A172 (cell line): ENCODE measurements at places on chromosomes 7 and 10. TPM values are rescaled to one million over a fixed set of nuclear protein-coding genes. Genes with fewer than 3 reads are reported as not detected.

DNA sequence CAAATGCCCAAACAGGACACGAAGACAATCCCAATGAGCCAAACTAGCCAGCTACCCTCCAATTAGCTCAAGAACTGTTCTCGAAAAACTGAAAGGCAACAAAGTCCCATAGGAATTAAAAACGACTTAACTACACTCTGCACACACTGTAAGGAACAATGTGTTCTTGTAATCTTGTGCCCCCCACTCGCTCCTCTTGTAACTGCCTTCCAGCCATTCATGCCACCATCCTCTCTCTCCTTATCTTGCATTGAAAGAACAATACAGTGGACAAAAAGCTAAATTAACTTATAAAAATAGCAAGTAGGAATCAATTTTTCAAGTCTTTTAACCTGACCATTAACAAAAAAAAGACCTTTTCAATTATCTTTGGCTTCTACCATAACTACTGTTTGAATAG, 2.9 kb downstream of the CYTH3 start:
- DNase-seq: no peak

DNA sequence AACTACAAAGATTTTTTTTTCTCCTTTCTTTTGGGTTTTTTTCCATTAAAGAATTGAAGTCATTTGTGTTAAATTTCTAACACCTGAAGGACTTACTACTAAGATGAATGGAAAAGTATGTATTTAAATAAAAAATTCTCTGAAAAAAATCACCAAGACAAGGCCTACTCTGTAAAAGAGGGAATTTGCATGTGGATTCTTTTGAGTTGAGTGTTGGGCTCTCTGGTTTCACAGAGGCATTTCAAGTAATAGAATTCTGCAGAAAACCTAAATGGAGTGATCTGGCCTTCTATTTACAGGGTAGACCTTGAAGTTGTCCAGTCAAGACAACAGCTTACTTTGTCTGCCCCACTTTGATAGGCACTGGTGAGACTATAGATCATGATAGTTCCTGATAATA, 4.1 kb downstream of the LRRC17 start:
- no peak for DNase-seq

DNA sequence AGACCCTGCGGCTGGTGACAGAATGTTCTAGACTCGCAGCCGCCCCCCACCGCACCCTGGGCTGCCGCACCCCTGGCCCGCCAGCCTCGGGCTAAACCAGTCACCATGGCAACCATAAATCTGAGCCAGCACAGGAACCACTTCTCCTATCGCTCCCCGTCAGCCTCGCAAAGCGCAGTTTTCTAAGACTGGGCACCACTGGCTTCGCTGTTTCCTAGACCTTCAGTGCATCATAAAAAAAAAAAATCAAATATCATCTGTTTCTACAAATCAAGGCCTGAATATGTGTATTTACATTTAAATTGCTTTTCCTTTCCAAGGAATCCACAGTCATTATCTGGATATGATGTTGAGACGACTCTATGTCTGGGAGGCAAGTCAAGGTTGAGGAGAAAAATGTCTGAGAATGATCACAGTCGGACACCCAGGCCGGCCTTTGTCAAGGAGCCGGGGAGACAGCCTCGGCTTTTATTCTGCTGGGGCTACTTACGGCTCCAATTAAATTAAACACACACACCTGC, 99.9 kb downstream of the PTPRN2 start:
- DNase-seq: no peak

DNA sequence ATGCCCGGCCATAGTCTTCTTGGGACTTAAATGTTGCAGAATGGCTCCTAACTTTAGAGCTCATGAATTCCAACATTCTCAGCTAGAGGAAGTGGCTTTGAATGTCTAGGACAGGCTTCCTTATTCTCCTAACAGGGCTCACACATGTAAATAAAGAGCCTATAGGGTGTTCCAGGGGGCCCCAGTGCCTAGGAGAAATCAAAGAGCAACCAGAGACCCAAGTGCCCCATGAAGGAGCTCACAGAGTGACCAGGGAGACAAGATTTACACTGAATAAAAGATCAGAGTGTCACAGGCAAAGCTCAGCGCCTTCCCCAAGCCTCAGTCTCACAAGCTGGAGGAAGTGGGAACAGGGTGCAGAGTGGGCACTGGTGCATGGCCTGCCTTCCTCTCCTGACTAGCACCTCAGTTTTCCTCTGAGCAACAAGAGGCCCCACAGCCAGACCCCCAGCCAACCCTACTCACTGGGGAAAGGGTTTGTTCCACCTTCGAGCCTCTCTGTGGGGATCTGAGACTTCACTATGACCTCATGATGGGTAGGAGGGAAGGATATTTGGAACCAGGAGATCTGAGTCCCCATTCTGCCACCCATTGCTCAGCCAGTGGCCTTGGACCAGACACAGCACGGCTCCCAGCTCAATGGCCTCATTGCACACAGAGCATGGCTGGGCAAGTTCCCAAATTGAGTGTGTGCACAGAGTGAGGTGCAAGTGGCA, 16.0 kb downstream of the TMEM273 start:
- DNase-seq: no peak

GRCh38 chr7:151384352-151384697, 25.5 kb downstream of the WDR86 start:
- DNase-seq: no peak

Gene ADRB1
- total RNA-seq: 1.1 and 1.5 TPM in 2 replicates

Gene CALML3
- total RNA-seq: not detected in 2 replicates

DNA sequence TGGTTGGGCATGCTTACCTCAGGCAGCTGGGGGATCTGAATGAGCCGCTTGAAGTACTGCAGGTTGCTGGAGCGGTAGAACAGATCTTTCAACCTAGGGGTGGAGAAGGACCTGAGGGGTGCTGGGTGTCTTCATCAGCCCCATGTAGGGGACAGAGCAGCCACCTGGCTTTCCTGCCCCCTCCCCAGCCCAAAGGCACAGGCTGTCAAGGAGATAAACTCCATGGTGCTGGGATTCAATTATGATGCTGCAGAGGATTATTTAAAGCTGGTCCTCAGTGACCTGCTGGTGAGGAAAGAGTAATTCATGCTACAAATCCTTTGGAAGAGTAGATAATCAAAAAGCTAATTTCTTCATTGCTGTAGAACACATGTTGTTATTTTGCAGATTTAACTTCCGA, 71.1 kb downstream of the SPDYE5 start:
- DNase-seq: no peak

DNA sequence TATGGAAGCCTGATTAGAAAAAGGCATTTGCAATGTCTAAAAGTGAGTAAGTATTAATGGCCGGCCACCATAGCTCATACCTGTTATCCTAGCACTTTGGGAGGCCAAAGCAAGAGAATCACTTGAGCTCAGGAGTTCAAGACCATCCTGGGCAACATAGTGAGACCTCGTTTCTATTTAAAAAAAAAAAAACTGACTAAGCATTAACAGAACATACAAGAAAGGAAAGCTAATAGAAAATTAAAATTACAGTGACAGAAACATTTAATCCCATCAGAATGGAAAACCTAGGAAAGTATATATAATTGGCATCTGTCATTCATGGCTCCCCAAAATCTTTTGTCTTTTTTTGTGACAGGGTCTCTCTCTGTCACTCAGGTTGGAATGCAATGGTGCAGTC, 55.9 kb downstream of the AOC1 start:
- no peak for DNase-seq

Gene ARMH3
- 6.0 and 17.7 TPM in 2 replicates for total RNA-seq

DNA sequence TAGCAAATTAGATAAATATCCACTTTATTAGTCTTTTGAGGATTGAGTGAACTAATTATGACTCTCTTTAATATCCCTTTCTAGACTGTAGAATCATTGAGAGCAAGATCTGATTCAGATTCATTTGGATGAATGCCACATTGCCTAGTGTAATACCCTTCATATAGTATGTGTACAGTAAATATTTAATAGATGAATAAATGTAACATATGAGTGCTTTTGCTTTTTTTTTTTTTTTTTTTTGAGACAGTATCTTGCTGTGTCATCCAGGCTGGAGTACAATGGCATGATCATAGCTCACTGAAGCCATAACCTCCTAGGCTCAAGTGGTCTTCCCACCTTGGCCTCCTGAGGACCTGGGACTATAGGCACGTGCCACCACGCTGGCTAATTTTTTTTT, 14.8 kb downstream of the SAMD8 start:
- DNase-seq: no peak

Gene MMRN2
- 1.7 TPM in 1 of 2 replicates, not detected in the other for total RNA-seq

Gene HMX3
- total RNA-seq: not detected in 2 replicates

DNA sequence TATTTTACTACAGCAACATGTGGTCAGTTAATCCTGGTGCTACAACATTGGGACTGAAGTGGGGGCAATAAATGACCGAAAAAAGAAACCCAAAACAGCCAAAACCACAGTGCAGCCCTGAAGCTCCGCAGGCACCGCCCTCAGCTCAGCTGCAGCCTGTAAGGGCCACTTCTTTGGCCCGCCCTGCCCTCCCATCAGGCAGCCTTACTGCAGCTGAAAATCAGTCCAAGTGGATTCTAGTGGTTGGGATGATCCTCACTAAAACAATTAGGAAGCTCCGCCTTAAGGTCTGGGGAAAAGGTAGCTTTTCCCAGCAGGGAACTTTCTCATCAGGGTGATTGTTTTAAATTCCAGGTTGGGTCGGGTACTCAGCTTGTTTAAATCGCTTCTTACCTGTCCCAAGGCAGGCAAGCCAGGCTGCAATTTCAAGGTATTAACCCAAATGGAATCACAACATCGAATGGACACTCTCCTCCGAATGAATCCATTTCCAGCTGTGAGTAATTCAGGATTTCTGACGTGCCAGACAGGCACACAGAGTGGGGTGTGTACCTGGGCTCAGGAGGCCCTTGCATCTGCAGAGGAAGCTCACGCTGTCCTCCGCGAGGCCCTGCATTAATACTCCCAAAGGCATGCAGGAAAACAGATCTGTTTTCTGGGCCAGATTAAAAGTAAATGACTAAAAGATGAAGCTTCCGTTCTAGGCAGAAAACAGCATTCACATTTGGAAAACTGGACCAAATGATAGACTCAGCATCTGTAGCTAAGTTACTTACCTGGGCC, 104.3 kb downstream of the CREB5 start:
- no peak for DNase-seq

Gene AGK
- total RNA-seq: 29.2 and 30.4 TPM in 2 replicates

- no peak for DNase-seq
These were observed 723.3 kb downstream of the GRID1 start for GRCh38 chr10:85643171-85643844.

DNA sequence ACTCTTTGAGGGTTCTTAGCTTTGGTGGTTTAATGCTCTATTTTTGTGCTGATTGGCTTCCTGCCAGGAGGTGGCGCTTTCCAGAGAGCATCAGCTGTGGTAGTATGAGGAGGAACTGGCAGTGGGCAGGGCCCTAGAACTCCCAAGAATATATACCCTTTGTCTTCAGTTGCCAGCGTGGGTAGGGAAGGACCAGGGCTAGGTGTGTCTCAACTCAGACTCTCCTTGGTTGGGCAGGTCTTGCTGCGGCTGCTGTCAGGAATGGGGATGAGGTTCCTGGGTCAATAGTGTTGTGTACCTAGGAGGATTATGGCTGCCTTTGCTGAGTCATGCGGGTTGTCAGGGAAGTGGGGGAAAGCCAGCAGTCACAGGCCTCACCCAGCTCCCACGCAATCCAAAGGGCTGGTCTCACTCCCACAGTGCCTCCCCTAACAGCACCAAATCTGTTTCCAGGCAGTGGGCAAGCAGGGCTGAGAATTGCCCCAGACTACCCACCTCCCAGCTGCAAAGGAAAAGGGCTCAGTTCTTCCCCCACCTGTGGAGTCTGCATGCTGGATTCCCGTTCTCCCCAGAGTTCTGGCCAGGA, 191.5 kb downstream of the PHTF2 start:
- peak; percentile 26 for DNase-seq

DNA sequence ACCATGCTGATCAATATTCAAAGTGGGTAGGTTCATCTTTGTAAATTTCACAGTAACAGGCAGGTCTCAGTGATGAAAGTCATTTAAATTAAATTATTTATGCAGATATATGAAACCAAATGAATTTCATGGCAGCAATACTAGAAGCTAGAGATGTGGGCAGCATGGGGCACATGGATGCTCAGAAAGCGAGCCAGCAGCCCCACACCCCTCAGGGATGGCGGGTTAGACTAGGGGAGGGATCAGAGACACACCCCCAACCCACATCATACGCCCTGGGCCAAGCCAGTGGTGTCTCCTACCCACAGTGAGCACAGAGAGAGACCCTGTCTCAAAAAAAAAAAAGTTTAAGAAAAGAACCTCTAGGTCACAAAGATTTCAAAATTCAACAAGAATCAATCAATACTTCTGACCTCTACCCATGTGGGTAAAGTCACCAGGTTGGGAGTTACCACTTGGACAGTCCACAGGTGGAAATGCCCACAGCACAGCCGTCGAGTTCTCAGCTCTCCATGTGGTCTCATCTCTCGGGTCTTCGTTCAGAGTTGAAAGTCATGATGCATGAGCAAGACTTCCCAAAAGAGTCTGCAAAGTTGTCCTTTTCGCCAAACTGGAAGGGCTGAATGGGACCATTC, 79.3 kb upstream of the PPP2R2D start:
- no peak for DNase-seq

- DNase-seq: peak; percentile 35
These were observed 1.6 kb downstream of the SEPHS1 start for GRCh38 chr10:13346283-13347042.

Gene HSPA12A
- total RNA-seq: 9.7 and 12.1 TPM in 2 replicates

GRCh38 chr7:144063710-144064109, 5.9 kb upstream of the OR2A25 start:
- DNase-seq: no peak

Gene STOX1
- 0.96 and 2.3 TPM in 2 replicates for total RNA-seq

GRCh38 chr10:28668363-28669226, 8.7 kb upstream of the BAMBI start:
- DNase-seq: no peak

GRCh38 chr10:75042292-75042974, 69.0 kb upstream of the SAMD8 start:
- no peak for DNase-seq

GRCh38 chr7:107394276-107394675, 75.6 kb upstream of the GPR22 start:
- no peak for DNase-seq

DNA sequence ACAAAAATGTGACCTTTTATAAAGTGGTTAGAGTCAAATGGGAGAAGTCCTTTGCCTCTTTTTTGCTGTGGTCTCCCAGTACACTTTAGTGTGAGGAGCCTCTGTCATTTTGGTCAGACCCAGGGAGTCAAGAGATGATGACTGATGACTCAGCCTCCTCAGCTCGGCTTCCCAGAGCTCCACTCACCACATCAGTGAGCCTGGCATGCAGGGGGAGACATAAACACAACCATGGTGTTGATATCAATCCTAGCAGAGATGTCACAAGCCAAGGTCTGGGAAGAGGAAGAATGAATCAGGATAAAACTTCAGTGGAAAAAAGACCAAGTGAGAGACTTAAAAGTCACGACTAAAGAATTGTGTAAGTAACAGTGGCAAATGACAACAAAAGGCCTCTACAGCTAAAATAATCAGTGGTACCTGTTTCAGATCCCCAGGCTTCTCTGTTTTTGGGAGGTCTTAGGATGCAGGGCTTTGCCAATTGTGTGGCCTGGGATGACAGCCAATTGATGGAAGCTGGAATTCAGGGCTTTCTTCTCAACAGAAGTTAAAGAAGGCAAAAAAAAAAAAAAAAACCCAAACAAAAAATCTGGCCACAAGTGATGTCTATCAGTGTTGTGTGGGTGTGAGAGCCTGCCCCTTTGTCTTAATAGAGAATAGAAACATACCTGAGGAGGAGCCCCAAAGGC, 50.2 kb downstream of the TFAM start:
- DNase-seq: peak; percentile 97

Gene DPYSL4
- 16.2 and 18.4 TPM in 2 replicates for total RNA-seq
